ENCODE measurements at places on chromosomes 1 and 21.

GRCh38 chr1:205930799-205931281 is 12.4 kb downstream of the SLC26A9 start:
- DNase-seq, result no peak

GRCh38 chr1:8033322-8033721 is 7.2 kb upstream of the ERRFI1 start:
- DNase-seq, result no peak

GRCh38 chr21:36811762-36812161 is 112.8 kb downstream of the SIM2 start:
- DNase-seq, result no peak

- no peak for DNase-seq
Measured at GRCh38 chr1:215114154-215114933, 31.8 kb downstream of the KCNK2 start.
